ENCODE measurements at places on chromosomes 7 and 10.

- peak; percentile 84 for DNase-seq
Observed at GRCh38 chr7:94041529-94041928, 37.4 kb upstream of the BET1 start.

- peak; percentile 77 for DNase-seq
Observed at GRCh38 chr10:114565066-114565465, 93.0 kb downstream of the ABLIM1 start.

- DNase-seq, result no peak
Observed at GRCh38 chr7:36185092-36185491, 32.0 kb downstream of the EEPD1 start.

DNA sequence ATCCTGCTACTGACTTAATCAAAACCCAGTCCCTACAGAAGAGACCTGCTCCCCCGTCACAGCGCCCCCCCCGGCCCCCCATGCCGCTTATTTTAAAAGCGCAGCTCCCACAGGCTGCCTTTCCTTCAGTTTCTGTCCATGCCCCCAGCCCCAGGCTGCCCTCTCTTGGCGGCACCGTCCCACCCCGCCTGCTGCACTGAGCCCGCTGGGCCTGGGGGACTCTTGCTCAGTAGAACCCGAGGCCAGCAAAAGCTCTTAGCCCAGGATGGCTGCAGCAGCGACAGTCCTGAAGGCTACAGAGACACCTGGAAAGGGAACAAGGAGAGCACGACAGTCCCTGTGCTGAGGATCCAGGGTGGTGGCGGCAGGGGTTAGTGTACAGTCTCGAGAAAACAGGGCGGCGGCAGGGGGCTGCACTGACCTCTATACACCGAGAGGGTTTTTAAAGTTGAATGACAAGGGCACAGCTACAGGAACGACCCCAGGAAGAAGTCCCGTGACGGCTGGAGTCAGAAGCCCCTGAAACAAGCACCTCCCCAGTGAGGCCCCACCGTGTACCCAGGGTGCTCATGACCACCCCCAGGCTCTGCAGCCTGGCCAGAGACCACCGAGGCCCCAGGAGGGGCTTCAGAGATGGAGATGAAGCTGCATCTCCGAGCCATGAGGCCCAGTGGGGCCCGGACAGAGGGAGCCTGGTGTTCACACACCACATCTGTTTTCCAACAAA lies 54.4 kb downstream of the ZRANB1 start:
- no peak for DNase-seq

- no peak for DNase-seq
Observed at GRCh38 chr7:89060234-89060633, 264.7 kb upstream of the TEX47 start.

- DNase-seq, result no peak
Observed at GRCh38 chr10:16519250-16519907, 2.3 kb downstream of the C1QL3 start.

DNA sequence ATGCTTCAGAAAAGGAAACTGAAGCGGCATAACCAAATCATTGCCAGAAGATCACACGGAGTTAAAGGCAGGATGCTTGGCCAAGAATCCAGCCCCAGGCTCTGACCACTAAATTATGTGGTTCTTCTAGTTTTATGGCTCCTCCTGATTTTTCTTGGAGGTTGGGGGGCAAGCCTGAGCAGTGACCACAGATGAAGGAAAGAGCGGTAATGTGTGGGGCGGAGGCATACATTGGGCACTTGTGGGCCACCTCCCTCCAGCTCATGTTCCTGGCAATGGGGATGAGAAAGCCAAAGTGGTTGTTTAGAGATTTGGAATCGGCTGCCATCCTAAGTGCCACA lies 3.2 kb downstream of the TRPV6 start:
- no peak for DNase-seq

DNA sequence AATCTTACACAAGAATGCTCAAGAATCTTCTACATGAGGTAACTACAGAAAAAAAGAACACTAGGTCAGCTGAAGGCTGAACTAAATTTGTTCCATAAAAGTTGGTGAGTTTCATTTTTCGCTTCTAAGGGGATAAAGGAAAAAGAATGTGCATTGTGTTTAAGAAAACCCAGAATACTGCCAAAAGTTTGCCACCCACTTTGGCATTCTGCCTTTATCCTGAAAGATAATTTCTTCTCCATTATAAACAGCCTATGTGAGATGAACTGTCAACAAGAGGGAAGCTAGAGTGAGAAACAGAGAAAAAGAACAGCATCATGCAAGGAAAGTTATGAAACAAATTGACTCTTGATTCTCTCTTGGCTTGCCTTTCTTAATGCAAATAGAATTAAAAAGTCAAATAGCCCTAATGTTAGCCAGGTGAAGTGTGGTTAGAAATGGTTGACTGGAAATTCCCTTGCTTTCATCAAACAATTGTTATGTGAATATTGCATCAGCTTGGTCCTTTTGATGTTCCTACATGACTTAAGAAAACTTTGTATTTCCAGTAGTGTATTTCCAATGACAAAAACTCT lies 25.8 kb downstream of the STEAP1 start:
- DNase-seq, result peak; percentile 16

DNA sequence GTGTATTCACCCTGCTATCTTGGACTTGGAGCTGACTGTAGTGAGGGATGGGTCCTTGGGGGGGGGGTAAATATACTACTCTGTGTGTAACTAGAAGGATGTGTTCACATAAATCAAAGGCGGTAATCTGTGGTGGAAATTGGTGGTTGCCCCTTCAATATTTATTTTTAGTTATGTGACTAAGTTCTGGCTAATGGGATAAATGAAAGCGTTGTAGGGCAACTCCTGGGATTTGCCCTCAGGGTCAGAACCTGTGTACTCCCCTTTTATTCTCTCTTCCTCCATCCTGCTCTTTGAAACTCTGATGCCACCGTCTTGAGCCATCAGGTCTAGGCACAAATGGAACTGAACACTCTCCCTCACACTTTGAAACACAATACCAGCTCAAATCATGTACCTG lies 24.3 kb upstream of the ST7 start:
- no peak for DNase-seq

DNA sequence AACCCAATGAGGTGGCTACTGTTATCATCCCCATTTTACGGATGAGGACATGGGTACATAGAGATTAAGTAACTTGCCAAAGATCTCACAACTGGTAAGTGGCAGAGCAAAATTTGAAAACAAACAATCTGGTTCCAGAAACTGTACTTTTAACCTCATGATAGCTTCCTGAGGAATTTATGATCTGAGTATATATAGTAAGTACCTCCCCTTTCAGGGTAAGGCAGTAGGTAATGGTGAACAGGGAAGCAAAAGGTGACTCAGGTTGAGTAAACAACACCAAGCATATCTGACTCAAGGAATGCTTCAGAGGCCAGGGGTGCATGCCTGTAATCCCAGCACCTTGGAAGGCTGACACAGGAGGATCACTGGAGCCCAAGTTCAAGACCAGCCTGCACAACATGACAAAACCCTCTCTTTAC lies 21.1 kb downstream of the KLLN start:
- peak; percentile 48 for DNase-seq

DNA sequence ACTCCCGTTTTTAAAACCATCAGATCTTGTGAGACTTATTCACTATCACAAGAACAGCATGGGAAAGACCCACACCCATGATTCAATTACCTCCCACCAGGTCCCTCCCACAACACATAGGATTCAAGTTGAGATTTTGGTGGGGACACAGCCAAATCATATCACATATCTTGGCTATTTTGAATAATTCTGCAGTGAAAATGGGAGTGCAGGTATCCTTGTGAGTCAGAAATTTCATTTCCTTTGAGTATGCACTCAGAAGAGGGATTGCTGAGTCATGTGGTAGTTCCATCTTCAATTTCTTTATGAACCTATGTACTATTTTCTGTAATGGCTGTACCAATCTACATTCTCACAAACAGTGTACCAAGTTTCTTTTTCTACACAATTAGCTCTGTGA lies 125.8 kb downstream of the ANKRD7 start:
- DNase-seq, result no peak

GRCh38 chr7:151381348-151382078 lies 28.3 kb downstream of the WDR86 start:
- DNase-seq, result no peak

DNA sequence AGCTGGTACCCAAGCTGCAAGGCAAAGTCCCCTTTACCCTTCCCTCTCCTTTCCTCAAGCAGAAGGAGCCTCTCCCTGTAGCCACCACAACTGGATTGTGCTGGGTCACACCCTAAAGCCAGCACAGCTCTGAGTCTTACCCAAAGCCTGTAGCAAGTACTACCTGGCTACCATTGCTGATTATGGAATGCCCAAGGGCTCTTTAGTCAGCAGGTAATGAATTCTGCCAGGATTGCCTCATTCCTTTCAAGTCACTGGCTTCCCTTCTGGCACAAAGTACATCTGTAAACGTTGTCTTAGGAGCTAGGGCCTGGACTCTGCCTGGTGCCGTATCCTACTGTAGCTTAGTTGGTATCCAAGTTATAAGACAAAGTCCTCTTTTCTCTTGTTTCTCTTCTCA lies 52.0 kb downstream of the FAS start:
- DNase-seq, result no peak

DNA sequence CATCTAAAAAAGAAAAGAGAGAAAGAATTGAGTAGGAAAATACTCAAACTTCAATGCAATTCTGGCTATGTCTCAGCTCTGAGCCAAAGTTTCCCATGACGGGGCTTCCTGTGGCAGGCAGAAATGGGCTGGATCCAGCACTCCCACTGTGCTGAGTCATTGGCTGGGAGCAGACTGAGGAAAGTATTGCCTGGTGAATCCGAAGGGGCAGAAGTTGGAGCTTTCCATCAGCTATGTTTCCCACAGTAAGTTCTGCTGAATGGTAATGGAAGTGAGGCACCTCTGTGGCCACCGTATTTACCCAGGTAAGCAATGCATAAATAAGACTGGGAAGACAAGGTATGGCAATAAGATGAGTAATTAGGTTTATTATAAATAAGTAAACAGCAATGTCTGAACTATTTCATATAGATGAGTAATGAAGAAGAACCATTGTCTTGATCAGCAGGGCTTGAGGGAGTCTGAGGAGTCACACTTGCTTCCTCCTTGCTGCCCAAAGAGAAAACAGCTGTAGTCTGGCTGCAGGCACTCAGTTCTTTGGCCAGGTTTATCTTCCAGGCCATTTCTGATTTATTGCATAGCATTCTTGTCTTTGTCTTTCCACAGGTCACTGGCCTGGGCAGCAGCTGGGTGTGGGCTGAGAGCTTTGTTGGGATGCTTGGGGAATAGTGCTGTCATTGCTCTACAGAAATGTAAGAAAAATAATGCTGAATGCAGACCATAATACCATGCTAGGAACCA lies 255.3 kb downstream of the DNAJB9 start:
- peak; percentile 16 for DNase-seq

GRCh38 chr7:130274983-130275591 lies 8.4 kb downstream of the CPA2 start:
- no peak for DNase-seq

DNA sequence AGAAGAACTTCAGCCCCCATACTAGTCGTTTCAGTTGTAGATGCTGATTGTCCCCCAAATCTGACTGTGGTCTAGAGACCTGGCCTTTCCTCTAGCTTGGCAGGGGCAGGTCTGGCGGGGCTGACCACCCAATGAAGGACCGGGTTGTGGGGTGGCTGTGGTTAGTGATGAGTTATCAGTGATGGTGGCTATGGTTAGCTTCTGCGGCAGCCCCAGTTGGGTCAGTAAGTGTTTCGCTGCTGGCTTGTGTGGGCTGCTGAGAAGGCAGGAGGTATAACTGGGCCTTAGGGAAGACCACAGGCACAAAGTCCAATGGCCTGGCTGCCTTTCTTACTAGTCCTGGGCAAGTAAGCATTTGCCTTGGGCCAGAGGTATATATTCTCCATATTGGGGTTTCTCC lies 21.3 kb downstream of the VWA2 start:
- no peak for DNase-seq

DNA sequence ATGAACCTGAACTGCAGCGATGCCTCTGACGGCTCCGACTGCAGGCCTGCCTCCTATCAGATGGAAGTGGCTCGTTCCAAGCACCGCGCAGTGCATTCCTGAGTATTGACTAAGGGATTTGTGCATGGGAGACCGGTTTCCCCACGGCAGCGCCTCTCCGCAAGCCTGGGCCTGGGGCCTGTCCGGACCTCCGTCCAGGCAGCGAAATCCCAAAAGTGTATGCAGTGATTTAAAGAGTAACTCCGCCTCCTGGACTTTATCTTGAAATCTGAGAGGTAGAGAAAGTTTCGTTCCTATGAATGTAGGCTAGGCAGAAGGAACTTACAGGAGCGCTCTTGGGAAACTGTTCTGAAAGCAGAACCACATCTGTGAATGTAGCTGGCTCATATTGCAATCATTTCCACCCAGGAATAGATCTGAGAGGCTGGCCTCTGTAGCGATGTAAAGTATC lies 106.2 kb upstream of the CELF2 start:
- DNase-seq, result peak; percentile 94

GRCh38 chr10:119778776-119779445 lies 53.1 kb downstream of the INPP5F start:
- DNase-seq, result no peak

GRCh38 chr10:79111846-79112614 lies 43.3 kb downstream of the ZMIZ1 start:
- no peak for DNase-seq

DNA sequence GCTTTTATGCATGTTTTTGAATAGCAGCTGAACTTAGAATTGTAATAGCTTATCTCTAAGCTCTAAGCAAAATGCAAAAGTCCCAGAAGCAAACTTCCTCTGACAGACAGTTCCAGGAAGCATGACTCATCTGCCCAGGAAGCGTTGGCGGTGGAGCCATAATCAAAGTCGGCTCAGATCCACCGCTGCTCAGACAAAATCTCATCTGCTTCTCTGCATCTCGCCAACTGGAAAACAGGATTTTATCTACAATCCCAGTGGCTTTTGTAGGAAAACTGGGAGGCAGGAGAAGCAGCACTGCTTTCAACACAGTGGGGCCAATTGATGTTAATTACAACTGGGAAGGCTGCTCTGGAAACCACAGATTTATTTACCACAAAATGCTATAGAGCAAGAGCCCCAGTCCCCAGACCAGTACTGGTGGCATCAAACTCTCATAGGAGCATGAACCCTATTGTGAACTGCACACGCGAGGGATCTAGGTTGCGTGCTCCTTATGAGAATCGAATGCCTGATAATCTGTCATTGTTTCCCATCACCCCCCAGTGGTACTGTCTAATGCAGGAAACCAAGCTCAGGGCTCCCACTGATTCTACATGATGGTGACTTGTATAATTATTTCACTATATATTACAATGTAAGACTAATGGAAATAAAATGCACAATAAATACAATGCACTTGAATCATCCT lies 99.9 kb downstream of the CUBN start:
- peak; percentile 87 for DNase-seq

GRCh38 chr7:70142247-70142932 lies 544.1 kb downstream of the AUTS2 start:
- no peak for DNase-seq

- peak; percentile 22 for DNase-seq
Observed at GRCh38 chr10:62788861-62789467, 15.6 kb upstream of the ADO start.

- DNase-seq, result no peak
Observed at GRCh38 chr10:35794703-35795102, 152.6 kb upstream of the FZD8 start.

DNA sequence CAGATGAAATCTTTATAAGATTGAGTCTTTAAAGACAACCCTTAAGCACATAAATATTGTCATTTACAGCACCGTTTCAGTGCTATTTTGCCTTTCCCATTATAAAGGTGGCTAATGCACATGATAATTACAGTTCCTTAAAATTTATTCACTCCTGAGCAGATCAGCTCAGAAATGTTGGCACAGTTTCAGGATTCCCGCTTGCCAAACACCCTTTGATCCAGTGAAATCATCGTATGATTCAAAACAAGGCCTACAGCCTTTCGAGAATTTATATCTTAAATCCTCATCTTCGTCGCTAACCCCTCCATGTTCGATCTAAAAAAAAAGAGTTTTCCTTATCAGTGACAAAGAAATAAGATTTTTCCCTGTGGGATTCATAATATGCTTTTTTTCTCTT lies 14.1 kb upstream of the SOSTDC1 start:
- peak; percentile 22 for DNase-seq

Data from IMR-90 (cell line).